ENCODE measurements at places on chromosomes 12 and 14. TPM values are rescaled to one million over a fixed set of nuclear protein-coding genes. Genes with fewer than 3 reads are reported as not detected.
A peak's percentile ranks its signal among the peaks of the same experiment; 100 is the strongest.

GRCh38 chr12:87439990-87440827 is 589.0 kb downstream of the C12orf50 start:
- peak; percentile 95 for DNase-seq

Gene KLHDC2
- 40.8 TPM for total RNA-seq

DNA sequence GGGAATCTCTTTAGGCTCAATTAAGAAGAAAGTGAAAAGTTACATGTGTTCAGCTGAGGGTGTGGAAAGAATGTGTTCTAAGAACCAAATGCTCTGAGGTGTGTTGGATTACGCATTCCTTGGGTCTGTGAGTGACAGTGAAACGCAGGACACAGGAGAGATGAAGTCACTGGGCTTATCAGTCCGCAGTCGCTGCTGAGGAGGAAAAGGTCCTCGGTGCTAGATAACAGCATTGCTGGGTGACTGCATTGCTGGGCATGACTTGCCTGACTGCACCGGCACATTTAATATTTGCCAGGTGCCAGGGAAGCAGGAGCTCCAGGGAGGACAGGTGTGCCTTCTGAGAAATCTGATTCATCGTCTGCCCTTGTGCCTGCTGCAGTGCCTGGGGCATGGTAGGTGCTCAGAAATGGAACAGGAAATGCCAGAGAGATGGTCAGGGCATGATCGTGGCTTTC is 64.4 kb upstream of the FZD10 start:
- no peak for DNase-seq

DNA sequence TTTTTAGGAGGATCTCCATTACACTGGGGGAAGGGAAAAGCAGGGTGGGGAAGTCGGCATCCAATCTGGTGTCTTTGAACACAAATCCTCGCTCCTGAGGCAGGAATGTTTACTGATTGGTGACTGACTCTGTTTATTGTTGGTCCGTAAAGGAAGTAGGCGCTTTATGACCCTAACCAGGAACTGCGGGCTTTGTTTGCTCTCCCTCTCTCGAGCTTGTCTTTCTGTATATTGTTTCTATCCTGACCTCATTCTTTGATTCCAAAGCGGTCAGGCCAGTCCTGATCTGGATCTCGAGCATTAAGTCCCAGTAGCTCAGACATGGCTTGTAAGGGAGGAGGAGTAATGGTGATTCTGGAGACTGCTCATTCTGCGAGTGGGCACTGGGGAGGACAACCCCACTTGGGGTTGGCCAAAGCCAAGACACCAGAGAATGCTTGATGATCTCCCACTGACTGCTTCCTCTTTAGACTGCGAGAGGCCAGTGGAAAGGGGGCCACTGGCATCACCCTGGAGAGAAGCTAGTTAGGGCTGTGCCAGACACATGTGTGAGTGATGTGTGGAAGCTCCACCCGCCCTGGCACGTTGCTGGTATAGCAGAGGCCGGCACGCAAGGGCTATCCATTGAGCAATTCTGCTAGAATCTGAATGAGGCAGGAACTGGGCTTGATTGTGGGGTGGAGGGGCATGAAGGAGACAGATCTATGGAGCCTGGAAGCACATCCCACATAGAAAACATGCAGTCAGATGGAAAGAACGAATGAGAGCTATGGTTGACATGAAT is 194.6 kb downstream of the PAX9 start:
- DNase-seq: no peak

Gene KRT80
- 52.7 TPM for total RNA-seq

Gene MYO1H
- total RNA-seq: not detected

DNA sequence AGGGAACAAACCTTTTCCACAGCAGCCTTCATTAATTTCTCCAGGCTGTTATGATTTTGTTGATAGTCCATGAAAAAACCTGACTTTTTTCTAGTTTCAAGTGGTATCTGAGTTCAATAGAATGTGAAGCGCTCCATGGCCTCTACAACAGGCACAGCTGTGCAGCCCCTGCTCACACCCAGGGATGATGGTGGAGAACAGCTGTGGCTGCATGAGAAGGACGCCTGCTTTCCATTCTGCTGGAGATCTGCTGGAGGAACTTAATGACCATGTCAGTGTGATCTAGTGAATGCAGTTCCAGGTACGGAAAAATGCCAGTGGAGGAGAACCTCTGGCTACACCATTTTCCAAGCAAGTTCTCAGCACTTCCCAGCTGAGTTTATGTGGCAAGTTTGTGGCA is 80.6 kb downstream of the PIWIL1 start:
- DNase-seq: no peak

DNA sequence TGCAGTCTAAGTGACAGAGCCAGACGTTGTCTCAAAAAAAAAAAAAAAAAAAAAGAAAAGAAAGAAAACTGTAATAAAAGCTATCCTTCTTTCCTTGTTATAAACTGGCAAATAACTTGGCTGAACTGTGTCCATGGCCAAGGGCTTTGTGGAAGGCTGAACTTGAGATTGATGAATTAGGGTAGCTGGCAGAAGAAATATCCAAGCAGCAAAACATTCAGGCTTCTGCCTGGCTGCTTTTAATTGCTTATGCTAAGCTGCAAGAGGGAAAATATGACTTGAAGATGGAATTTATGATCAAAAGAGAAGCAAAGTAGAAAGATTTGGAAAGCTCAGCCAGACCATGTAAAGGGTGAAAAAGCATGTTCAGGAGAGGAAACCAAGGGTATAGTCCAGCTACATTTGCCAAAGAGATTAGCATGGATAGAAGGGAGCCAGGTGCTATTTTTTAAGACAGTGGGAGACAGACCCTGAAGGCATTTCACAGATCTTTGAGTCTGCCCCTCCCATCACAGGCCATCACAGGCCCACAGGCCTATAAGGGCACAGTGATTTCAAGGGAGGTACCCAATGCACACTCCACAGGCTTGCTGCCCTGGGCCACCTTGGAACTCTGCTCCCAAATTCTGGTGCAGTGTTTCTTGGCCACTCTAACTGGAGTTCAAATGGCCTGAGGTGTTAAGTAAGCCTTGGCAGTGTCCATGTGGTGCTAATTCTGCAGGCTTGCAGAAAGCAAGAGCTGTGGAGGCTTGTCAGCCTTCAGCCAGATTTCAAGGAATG is 226.0 kb downstream of the AEBP2 start:
- DNase-seq: no peak

Gene RPL41
- 2,885 TPM for total RNA-seq

- DNase-seq: no peak
These were observed 134.5 kb upstream of the NAV3 start for GRCh38 chr12:77696183-77696582.

Gene RERG
- total RNA-seq: not detected

DNA sequence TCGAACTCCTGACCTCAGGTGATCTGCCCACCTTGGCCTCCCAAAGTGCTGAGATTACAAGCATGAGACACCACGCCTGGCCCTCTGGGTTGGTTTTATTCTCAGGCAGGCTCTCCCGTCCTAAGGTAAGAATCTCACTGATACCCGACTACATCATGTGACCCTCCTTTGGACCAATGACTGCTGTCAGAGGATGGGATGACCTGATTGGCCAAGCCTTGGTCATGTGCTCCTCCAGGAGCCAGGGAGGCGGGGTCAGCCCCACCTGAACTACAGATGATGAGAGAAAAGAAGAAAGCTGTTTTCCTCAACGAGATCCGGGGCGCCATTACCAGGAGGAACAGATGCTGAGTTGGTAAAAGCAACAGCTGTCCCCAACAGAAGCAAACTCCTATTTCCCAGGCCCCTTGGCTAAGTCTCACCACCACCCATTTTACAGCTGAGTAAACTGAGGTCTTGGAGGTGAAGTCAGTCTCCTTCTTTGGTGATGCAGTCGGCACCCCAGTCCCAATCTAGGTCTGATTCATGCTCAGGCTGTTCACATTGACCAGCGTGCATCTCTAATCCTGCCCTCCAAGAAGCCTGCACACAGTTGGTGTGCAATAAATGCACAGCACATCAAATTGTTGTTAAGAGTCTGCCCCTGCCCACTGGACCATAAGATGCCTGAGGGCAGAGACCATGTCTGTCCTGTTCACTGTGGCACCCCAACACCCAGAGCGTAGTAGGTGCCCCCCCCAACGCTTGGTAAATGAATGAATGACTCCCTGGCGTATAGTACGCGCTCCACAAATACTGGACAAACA is 118.8 kb downstream of the SCARB1 start:
- peak; percentile 50 for DNase-seq

GRCh38 chr12:6730169-6730568 is 6.3 kb downstream of the COPS7A start:
- no peak for DNase-seq

Gene PKP2
- 6.2 TPM for total RNA-seq
